ENCODE measurements at places on chromosomes 2 and 18. TPM values are rescaled to one million over a fixed set of nuclear protein-coding genes. Genes with fewer than 3 reads are reported as not detected.

The MOGAT1 gene
- not detected for total RNA-seq

The ERCC3 gene
- total RNA-seq = 45.1 TPM

The ANKRD30B gene
- total RNA-seq = not detected

The UGT1A3 gene
- not detected for total RNA-seq

All from smooth muscle cell of the umbilical artery (primary cell).